ENCODE measurements at places on chromosomes 11 and 22. TPM values are rescaled to one million over a fixed set of nuclear protein-coding genes. Genes with fewer than 3 reads are reported as not detected.

The PARVA gene
- 36.1 TPM for total RNA-seq

The TKFC gene
- 14.5 TPM for total RNA-seq

The MRGPRX4 gene
- total RNA-seq, result not detected

The GRAP2 gene
- not detected for total RNA-seq

The CASP5 gene
- total RNA-seq, result not detected

The OR8D1 gene
- not detected for total RNA-seq

The PLEKHB1 gene
- total RNA-seq, result 0.40 TPM

The CALCA gene
- not detected for total RNA-seq

The KCNQ1 gene
- total RNA-seq, result not detected

The DLG2 gene
- total RNA-seq, result 2.6 TPM

The EHF gene
- 0.06 TPM for total RNA-seq

The SYT8 gene
- not detected for total RNA-seq

The CASP12 gene
- 0.06 TPM for total RNA-seq

The GAL gene
- total RNA-seq, result not detected

The SCUBE1 gene
- total RNA-seq, result 0.19 TPM

The GLYAT gene
- not detected for total RNA-seq

The SULT4A1 gene
- 0.26 TPM for total RNA-seq

The ACTN3 gene
- not detected for total RNA-seq

The SUSD2 gene
- 17.5 TPM for total RNA-seq

The NXPE1 gene
- not detected for total RNA-seq

The TRIM48 gene
- total RNA-seq, result not detected
